NB4 (cell line): ENCODE measurements at places on chromosomes 4 and X.

DNA sequence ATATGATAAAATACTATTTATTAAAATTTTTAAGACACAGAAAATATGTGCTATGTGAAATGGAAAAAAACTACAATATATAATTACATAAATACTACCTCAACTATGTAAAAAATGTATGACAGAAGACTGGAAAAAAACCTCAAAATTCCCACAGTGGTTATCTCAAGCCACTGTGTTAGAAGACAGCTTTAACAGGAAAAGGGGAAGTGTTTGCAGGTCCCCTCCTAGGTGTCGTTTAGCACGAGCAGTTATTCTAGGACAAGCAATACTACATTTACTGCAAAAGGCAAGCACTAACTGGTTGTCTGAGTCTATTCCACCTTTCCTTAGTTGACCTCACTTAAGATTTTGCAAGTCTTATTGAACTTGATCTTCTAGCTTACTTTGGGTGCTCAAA is 44.9 kb upstream of the PHF8 start:
- peak; percentile 3 for DNase-seq

DNA sequence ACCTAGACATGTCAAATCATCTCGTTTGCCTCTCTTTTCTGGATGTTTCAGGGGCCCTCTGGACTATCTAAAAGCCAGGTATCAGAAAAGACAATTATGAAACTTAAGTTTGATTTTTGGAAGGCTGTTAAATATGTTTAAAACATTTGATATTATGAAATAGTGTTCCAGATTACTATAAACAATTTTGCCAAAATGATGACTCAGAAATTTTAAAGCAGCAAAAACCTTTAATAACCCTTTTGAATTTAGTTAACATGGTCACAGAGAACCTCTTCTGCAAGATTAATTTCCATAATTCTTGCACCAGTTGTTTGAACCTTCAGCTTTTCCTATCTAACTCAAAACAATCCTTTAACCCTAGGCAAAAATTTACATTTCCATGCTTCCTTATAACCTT is 18.8 kb upstream of the FAM47E start:
- no peak for DNase-seq

GRCh38 chr4:3200423-3201090 is 48.4 kb upstream of the MSANTD1 start:
- DNase-seq = no peak

GRCh38 chr4:91226867-91227266 is 1076.9 kb upstream of the GRID2 start:
- no peak for DNase-seq

DNA sequence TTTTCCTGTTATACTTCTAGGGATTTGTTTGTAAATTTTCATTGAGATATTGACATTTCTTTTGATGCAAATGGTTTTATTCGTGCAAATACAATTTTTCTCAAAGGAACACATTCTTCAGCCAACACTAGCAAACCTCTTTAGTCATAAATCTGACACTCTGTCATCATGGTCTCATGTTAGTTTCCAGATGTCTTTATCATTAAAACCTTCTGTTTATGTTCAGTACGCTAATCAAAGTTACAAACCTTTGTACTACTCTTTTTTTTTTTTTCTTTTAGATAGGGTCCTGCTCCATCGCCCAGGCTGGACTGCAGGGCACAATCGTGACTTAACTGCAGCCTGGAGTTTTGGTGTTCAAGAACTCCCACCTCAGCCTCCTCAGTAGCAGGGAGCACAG is 7.1 kb downstream of the SLC25A31 start:
- no peak for DNase-seq

DNA sequence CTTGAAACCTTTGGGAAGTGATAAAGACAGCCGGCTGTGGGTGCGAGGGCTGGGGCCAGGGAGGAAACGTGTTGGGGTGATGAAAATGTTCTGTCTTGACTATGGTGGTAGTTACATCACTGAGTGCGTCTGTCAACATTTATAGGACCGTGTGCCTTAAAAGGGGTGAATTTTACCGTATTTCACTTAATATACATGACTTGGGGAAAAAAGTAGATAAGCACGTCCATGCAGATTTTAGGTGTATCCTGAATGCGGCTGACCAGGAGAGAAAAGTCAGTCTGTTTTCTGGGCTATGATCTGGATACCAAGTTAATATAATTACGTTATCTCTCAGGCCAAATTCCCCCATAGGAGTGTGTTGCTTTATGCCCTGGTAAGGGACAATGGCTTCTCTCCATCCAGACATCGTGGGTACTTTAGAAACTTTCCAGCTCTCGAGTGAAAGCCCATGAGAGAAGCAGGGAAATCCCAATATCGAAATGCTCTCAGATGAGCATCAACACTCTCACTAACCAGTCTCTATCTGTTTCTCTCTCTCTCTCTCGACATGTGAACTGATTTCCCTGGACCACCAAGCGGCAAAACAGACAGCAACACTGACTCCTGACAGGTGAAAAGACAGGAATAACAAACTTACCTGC is 71.5 kb downstream of the IRF2 start:
- DNase-seq = no peak

DNA sequence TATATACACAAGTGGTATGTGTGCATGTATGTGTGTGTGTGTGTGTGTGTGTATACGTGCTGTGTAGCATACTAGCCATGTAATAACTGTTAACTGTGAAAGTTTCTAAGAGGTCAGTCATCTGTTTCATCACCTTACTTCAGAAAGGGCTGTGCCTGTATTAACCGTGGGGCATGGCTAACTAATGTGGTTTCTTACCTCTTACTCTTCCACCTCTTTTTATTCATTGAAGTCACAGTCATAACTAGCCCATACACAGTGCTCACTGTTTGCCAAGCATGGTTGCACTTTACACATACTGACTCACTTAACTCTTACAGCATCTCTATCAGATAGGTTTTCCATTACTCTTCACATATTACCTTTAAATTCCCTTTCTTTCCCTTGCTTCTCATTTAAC is 23.7 kb upstream of the LRAT start:
- DNase-seq = no peak

- no peak for DNase-seq
Observed at GRCh38 chr4:95045429-95045828, 287.7 kb downstream of the BMPR1B start.

- peak; percentile 97 for DNase-seq
Observed at GRCh38 chr4:2484993-2485392, 16.1 kb downstream of the RNF4 start.

- no peak for DNase-seq
Observed at GRCh38 chr4:152938237-152938947, 2.3 kb downstream of the FHDC1 start.

- no peak for DNase-seq
Observed at GRCh38 chr4:25564836-25565235, 90.8 kb upstream of the SLC34A2 start.

- peak; percentile 4 for DNase-seq
Observed at GRCh38 chrX:136586386-136586785, 54.4 kb downstream of the VGLL1 start.

DNA sequence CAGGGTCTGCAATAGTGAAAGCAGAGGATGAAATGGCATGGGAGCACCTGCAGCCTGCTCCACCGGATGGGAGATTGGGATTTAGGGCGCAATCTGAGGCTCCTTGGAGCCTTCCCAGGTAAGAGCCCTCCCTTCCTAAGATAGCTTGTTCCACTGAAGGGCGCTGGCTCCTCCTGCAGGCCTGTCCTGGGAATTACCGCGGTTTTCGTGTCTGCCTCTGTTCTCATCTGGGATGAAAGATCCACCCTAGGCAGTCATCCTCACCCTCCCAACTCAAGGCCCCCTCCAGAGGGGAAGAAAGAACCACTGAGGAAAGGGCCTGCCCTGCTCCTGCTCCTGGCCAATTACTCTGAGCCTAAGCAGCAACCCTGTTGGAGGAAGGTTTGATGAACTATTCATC is 547.5 kb downstream of the SMARCA1 start:
- DNase-seq = peak; percentile 33

DNA sequence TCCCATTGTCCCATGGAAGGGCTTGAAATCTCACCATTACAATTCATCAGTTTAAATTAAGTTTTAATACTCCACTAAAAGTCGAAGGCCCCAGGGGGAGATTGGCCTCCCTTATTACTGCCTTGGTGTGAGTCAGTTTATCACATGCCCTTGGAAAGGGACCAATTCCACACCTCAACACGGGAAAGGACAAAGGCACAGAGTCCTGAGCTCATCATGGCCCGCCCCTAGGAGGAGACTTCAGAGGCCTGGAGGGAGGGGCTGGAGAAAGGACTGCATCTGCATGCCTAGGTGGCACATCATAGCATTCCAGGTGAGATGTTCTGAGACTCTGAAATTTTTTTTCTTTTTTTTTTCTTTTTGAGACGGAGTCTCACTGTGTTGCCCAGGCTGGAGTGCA is 2.8 kb upstream of the SEL1L3 start:
- no peak for DNase-seq

- DNase-seq = peak; percentile 29
Observed at GRCh38 chr4:178275671-178276360, 833.6 kb upstream of the AGA start.

- no peak for DNase-seq
Observed at GRCh38 chr4:163404080-163404479, 60.4 kb downstream of the NPY5R start.
